ENCODE measurements at places on chromosomes 2 and 18.

DNA sequence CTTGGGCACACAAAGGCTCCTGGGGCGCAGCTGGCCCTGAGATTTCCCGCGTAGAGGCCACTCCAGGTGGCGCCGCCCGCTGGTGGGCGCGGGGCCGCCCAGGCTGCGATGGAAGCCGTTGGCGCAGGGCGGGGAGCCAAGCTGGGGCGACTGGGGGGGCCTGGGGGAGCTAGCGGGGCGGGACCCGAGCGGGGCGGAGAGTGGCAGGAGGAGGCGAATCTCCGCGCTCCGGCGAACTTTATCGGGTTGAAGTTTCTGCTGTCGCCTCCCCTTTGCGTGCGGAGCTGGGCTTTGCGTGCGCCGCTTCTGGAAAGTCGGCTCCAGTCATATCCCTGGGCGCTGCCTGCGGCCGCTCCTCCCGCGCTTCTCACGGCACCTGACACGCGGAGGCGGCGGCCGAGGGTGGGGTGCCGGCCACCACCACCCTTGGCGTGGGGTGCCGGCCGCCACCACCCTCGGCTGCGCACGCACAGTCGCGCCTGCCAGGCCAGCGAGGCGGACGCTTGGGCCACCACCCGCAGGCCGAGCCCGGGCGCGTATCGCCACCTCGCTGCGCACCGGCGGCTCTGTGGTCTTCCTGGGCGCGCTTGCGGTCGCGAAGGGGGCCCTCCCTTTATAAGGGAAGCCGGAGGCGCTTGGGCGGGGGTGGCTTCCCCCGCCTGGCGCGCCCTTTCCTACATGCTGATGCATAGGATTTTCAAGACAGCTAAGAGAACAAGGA lies 919 bp upstream of the CYP1B1 start:
- peak; percentile 20 for DNase-seq

- DNase-seq = no peak
Measured at GRCh38 chr2:191836471-191836852, 10.4 kb downstream of the CAVIN2 start.

DNA sequence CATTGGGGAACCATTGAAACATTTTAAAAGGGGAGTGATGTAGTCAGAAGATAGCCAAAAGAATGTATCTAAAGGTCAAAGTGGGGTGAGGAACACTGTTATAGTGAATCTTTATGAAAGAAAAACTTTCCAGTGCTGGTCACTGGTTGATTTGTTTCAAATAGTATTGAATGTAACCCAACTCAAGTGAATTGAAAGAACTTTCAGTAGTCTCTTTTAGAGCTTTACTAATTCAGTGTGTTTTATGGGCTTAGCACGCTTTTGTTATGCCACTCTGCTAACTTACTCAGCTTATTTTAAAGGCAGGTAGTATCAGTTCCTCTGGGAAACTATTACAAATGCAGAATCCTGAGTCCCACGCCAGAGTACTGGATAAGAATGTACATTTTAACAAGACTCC lies 57.3 kb downstream of the GTF2A1L start:
- DNase-seq = no peak

DNA sequence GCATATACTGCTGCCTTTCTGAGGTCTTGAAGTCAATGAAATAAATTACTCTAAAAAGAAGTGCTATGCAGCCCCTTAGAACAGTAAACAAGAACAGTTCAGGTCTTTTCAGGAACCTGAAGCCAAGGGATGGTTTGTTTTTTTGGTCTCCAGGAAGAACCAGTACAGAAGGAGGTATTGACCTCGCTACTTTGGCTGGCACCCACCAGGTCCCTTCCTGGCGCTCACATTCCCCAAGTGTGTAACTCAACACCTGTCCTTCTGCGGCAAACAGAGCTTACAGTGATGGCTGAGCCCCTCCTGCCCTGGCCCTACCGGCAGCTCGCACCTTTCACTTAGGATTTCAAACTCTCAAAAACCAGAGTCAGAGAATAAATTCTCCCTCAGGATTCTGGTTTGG lies 51.9 kb downstream of the SETBP1 start:
- DNase-seq = no peak

- DNase-seq = no peak
Measured at GRCh38 chr2:24247592-24247991, 72.7 kb downstream of the FAM228A start.

DNA sequence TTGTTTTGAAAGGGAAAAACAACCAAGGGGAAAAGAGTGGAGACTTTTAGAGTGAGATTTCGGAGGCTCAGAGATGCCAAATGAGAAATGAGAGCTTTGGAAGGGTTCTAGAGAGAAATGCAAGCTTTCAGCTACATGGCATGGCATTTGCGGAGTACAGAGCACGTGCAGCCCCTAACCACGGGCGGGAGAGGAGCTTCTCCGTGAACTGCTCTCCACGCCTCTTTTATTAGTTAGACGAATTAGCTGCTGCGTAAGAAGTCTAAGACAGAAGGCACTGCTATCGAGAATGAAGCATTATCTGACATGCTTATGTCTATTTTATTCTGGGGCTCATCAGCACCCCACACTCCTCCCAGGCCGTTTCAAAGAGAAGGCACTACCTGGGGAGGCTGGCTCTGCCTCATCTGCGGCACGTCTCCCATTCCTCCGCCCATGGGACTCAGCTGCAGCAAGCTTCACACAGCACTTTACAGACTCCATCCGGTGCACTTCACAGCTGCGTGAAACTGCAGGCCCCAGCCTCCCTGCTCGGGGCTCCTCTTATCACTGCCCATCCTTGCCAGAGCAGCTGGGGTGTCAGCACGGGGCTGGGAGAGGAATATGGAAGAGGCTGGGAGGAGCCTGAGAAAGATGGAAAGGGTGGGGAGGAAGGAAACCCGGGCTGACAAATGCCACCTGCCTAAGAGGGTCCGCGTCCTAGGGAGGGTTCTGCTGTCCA lies 207.3 kb upstream of the APCDD1 start:
- no peak for DNase-seq

DNA sequence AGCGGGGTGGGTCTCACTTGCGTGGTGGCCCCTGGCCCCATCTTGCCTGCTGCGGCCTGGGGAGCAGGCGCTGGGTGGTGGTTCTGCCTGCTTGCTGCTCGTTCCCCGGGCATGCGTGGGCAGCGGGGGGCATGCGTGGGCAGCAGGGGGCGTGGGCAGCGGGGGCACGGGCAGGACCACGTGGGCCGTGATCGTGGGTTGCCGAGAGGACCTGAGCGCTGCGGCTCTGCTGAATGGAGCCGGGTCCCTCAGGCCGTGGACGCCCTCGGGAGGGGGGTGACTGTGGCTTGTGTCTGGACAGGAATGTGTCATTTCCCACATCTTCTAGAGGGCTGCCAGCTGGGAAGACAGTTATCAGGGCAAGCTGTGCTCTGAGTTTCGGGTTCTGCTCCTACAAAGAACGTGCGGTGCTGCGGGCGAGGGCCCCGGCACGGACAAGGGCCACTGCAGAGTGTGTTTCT lies 8.3 kb upstream of the GAL3ST2 start:
- DNase-seq = no peak

DNA sequence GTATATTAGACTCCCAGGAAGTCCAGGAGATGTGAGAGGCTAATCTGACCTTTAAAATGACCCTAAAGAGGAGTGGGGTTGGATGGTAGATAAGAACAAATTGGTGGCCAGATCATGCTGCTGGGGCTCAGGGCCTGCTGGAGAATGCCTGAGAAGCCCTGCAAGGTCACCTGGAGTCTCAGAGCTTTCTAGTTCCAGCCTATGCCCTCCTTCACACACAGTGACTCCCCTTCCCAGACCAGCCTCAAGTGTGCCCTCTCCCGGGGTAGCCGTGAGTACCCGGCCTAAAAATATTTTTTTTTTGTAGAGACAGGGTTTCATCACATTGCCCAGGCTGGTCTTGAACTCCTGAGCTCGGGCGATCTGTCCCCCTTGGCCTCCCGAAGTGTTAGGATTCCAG lies 44.2 kb upstream of the FZD5 start:
- DNase-seq = no peak
